ENCODE measurements at places on chromosomes 2 and 18.

DNA sequence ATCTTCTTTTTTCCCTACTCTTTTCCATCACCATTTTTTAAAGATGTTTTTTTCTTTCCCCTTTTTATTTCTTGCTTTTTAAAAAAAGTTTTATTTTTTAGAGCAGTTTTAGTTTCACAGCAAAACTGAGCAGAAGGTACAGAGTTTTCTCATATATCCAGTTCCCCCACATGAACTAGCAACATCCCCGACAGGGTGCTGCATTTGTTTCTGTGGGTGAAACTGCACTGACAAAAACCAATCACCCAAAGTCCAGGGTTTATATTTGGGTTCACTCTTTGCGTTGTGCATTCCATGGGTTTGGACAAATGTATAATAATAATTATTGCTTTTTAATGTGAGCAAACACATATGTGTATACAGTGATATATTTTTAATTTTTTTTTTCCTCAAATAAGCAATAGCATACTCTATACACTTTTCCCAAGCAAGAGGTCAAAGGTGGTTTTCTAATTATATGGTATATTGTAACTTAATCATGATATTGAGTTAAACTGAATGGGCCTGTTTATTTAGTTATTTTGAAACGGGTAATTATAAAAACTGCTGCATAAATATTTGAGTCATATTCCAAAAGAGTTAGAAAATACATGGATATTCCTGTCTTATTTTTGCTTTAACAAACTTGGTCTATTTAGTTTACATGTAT, 50.3 kb downstream of the NCK2 start:
- no peak for DNase-seq

DNA sequence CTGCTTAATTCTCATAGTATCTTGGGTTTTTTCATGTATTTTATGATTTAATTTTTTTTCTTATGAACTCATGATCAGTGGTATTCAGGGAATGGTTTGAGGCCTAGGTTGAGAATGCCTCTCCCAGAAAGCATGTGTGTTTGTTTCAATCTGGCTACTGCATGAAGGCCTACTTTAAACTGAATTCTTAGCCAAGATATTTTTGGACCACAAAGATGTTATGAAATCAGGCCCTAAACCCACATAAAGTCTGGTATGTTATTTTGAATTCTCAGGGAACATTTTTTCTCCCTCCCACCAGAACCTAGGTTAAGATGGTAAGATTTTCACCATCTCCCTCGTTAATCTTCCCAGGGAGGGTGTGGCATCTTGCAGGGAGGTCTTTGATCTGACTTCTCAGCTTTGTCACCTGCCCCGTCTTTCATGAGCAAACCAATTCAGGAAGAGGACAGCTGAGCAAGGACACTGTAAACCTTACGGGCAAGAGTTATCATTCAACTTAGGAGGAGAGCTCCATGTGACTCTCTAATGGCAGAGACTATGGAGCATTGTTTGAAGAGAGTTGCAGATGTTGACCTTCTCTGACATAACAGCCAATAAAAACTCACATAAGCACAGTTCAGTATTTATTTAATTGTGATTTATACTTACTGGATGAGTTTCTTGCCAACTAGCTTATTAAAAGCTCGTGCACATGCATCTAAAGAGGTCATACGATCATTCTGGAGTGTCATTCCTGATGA, 21.3 kb upstream of the ACKR3 start:
- no peak for DNase-seq

GRCh38 chr2:177740700-177741099, 331.9 kb downstream of the PDE11A start:
- DNase-seq = no peak

GRCh38 chr18:28048612-28049011, 128.3 kb downstream of the CDH2 start:
- no peak for DNase-seq

GRCh38 chr2:165016772-165017411, 61.6 kb upstream of the SLC38A11 start:
- DNase-seq = no peak

DNA sequence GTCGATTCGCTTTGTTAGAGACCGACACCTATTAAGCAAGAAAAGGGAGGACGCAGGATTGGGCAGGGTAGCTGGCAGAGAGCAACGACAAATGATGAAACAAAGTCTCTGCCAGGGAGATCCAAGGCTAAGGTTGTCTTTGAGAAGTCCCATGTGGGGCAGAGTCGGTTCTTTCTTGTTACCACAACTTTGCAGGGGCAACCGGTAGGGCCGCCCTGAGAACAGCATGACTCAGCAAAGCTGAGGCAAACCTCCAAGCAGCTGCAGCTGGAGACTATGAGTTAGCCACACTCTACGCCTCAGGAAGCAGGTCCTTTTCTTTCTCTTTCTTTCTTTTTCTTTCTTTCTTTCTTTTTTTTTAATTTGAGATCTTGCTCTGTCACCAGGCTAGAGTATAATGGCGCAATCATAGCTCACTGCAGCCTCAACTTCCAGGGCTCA, 452.3 kb upstream of the ID2 start:
- DNase-seq = no peak

DNA sequence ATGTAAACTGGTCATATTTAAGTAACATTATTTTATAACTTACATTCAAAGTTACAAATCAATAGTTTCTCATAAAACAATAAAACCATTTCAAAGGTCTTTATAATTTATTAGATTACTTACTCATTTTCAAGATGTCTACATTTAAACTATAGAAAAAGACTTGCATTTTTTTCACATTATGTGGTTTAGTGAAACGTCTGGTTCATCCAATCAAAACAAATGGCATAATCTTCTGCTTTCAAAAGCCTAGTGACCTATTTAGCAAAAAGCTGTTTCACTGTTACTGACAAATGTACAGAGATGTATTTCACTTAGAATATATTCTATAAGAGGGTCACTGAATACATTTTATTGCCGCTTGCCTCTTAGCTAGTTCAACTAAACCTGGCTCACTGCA, 49.3 kb upstream of the MCM6 start:
- DNase-seq = no peak

DNA sequence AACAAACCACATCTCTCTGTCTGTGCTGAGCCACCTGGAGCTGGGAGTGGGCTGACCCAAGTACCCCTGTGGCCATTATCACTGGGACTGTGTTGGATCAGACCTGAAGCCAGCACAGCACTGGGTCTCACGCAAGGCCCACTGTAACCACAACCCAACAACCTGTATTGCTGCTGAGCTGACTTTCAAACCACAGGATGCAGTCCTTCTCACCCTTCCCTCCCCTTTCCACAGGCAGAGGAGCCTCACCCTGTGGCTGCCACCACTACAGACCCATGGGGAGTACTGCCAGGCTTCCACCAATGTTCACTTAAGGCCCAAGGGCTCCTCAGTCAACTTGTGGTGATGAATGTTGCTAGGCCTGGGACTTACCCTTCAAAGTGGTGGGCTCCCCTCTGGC, 135.7 kb downstream of the DIS3L2 start:
- DNase-seq = no peak

GRCh38 chr2:234147335-234147861, 96.9 kb downstream of the SPP2 start:
- no peak for DNase-seq
